ENCODE measurements at places on chromosomes 3 and 15. TPM values are rescaled to one million over a fixed set of nuclear protein-coding genes. Genes with fewer than 3 reads are reported as not detected.

Gene KNSTRN
- total RNA-seq: 55.0 TPM

Gene SLC30A4
- total RNA-seq: 2.0 TPM

Gene INSYN1
- total RNA-seq: not detected

Gene SI
- total RNA-seq: not detected

Gene MED12L
- 3.4 TPM for total RNA-seq

Gene NOX5
- total RNA-seq: not detected

Gene CTXN2
- not detected for total RNA-seq
